H4 (cell line): ENCODE measurements at places on chromosomes 3 and 15. TPM values are rescaled to one million over a fixed set of nuclear protein-coding genes. Genes with fewer than 3 reads are reported as not detected.

ARID3B gene
- 1.0 and 2.7 TPM in 2 replicates for total RNA-seq

DNA sequence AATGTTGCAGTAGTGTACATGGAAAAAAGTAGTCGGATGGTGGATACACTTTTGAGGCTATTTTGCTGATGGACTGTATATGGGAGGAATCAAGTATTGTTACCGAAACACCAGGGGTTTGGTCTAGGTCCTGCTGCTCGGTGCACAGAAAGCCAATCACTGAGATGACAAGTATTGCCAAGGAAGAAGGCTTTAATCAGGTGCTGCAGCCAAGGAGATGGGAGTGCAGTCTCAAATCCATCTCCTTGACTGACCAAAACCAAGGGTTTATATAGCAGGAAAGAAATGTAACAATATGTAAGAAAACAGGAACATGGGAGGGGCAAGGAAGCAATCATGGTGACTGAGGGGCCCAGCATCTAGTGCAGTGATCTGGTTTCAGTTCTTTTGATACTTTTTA, 2.8 kb upstream of the ACVR2B start:
- no peak for DNase-seq

GRCh38 chr3:127409421-127410136, 121.7 kb upstream of the PRR20G start:
- DNase-seq = no peak

DNA sequence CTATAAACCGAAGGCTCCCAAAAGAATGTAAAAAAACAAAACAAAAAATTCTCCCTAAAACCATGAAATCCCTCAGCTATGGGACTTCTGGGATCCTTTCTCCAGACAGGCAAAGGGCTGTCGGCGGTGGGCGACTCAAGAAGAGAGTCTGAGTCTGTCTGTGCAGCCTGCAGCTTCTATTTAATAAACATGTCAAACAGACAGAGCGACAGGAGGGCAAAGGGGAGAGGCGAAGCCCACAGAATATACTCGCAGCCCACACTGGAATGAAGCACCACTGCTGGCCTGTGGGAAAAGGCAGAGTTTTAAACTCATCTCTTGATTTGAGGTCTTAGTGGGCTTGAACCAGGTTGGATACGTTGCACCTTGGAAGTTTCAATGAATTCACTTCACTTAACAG, 40.2 kb downstream of the ISL2 start:
- no peak for DNase-seq

DNA sequence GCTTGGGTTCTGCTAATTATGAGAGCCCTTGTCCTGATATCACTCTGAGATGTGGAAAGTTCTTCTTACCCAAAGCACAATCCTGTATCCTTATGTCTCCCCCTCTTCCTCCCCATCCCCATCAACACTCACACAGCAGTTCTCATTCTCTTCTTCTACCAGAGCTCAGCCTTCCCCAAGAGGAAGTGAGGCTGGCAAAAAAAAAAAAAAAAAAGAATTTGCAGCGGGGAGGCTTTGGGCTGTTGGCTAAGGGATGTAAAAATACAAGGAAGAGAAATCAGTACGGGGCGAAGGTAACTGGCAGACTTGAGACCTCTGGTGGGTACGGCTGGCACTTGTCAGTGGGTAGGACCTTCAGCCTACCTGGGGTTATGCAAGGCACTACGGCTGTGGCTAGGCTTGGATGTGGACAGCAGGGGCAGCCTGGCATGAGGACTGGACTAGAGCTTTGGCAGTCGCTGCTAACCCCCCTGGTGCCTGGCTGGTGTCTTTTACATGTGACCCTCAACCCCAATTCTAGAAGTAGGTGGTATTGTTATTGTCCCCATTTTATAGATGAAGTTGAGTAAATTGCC, 5.4 kb downstream of the VIPR1 start:
- DNase-seq = no peak

GRCh38 chr3:105458518-105459215, 92.0 kb downstream of the ALCAM start:
- DNase-seq = no peak
